Fibroblast of upper back skin (primary cell): ENCODE measurements at places on chromosomes 7 and 10.

- DNase-seq, result no peak
Observed at GRCh38 chr10:44385696-44386441, 972 bp upstream of the CXCL12 start.

DNA sequence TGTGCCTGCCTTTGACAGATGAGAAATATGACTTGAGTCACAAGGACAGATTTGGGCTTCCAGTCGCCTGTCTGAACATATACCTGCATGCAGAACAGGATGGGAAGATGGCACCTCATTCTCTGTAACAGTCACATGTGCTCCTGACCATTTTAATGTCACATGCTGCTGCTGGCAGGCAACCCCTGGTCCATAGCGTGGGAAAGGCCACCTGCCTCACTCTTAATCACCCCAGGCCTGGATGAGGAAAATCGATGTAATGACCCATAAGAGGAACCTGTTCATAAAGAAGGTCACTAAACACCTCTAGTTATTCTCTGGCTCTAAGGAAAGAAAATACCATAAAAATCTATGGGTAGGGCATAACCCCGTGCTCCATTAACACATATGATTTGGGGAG lies 110.2 kb downstream of the GFRA1 start:
- no peak for DNase-seq

DNA sequence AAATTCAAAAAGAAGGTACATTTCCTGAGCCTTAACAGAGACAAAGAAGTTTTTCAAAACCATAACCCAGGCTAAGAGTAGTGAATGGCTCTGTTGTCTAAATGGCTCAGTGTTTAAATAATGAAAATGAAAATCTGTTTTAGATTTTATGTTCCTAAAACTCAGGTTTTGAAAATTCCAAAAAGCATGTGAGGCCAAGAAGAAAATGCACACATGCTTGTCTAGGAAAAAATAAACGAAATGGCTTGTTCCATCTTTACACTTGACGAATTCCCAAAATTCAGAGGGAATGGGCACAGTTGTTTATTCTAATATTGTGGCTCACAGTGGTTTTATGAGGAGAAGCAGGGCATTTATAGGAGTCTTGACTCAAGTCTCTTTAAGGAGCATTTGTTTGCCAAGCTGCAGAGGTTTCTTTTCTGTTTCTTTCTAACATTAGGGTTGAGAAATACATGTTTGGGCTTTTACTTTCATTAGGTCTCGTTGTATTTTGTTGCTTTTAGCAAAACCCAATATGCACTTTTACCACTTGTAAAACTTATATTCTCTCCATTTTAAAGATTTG lies 527.6 kb upstream of the ANKRD30A start:
- no peak for DNase-seq

GRCh38 chr10:52986125-52986524 lies 213.5 kb upstream of the MBL2 start:
- no peak for DNase-seq

- DNase-seq, result no peak
Observed at GRCh38 chr7:92674379-92674778, 84.2 kb upstream of the FAM133B start.

DNA sequence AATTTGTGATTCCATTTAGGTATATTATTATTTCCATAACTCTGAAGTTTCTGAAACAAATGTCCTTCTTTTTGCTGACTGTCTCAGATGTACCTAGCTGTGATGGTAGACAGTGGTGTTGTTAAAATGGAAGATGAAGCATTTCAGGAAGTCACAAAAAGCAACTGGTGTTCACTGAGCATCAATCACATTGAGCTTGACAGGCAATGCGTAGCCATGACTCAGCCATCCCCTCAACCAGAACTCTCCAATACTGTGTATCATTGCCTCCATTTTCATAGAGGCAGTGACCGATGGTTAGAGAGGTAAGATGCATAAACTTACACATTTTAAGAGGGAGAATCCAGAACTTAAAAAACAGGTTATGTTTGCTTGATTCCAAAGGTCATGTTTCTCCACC lies 434.0 kb downstream of the INHBA start:
- peak; percentile 10 for DNase-seq

GRCh38 chr7:69966766-69967591 lies 368.7 kb downstream of the AUTS2 start:
- peak; percentile 34 for DNase-seq

- DNase-seq, result peak; percentile 29
Observed at GRCh38 chr7:30285536-30286284, 1.3 kb downstream of the ZNRF2 start.

DNA sequence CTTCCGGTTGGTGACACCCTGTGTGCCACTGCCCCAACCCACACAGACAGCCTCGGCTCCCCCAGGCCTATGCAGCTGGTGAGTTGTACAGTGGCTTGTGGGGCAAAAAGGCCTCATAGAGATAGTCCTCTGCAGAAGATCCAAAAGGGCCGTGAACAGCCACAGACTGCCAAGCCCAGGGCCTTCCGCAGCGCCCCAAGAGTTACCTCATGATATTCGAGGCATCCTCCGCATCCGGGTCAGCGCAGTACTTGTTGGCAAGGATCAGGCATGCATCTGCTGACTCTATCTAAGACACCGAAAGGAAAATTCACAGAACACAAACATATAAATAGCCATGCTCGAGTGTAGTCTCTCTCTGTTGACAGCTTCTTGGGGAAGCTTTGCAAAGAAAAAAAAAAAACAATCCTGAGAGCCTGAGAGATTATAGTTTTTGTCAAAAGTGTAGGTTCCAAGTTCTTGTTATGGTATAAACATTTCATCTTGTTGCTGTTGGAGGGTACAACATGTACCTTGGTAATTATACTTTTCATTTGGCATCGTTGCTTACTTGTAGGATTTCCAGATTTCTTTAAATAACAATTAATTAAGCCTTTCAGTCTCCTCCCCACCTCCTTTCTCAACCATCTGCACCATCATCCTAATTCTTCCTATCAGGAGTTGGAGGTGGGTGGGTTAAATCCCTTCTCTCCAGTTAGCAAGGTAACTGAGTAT lies 553.0 kb downstream of the KCNMA1 start:
- DNase-seq, result no peak

DNA sequence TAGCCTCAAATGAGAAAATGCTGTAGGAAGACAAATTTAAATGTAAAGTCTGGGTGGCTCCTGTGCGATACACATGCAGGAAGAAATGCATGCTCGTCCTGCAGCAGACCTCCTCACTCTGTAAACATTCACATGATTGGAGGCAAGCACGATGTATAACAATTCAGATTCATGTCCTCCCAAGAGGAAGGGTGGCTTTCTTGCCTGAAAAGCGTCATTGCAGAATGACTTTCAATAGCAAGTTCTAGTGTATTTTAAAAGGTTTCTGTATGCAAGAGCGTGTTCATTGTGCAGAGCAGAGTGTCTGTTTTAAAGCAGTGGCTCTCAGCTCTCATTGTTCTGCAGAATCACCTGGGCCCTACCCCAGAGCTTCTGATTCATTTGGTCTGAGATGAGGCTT lies 170.3 kb upstream of the CELF2 start:
- DNase-seq, result no peak

DNA sequence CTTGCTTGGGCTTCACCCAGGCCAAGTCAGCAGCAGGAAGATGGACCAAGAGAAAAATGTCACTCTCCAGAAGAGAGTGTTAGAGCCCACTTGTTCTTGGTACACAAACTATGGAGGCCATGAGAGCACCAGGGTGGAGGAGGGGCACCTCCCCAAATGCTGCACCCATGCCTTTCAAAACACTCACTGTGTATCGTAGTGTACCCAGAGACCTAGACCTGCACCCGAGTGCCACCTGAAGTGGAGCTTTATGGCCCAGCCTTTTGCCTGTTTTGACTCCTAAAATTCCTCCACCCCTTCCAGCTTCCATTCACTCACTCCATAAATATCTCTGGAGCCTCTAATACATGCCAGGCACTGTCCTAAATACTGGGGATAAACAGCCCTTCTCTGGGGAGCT lies 5.0 kb downstream of the SFTPD start:
- no peak for DNase-seq

DNA sequence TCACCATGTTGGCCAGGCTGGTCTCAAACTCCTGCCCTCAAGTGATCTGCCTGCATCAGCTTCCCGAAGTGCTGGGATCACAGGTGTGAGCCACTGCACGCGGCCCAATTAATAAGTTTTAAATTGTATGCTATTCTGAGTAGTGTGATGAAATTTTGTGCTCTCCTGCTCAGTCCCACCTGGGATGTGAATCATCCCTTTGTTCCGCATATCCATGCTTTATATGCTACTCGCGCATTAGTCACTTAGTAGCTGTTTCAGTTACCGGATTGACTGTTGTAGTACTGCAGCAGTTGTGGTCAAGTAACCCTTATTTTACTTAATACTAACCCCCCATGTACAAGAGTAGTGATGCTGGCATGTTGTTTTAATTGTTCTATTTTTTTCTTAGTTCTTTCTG lies 47.3 kb upstream of the OIT3 start:
- peak; percentile 70 for DNase-seq

DNA sequence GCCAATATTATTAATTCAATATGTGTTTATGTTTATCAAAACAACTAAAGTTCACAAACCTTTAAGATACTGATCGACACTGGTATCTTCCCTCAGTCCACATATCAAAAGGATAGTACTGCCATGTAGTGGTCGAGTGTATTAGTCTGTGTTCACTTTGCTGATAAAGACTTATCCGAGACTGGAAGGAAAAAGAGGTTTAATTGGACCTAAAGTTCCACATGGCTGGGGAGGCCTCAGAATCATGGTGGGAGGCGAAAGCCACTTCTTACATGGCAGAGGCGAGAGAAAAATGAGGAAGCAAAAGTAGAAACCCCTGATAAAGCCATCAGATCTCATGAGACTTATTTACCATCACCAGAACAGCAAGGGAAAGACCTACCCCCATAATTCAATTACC lies 325.4 kb upstream of the PHF14 start:
- DNase-seq, result no peak

- DNase-seq, result no peak
Observed at GRCh38 chr7:50151001-50151400, 58.0 kb upstream of the ZPBP start.

DNA sequence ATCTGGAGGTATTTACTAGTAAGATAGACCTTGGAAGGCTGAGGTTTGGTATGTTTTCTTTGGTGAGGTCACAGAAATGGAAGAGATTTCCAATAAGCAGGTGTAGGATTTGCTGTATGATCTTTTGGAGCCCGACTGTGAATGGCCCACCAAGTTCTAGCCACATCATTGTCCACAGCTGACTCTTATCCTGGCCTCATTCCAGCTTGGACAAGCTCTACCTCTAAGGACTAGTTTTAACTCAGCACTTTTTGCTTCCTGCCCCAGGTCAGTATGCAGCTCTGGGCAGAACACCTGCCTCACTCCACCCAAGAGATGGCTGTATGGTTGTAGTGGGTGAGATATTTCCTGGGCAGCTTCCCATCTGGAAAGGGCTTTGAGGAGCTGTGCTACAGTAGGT lies 6.1 kb upstream of the CPA4 start:
- DNase-seq, result no peak

DNA sequence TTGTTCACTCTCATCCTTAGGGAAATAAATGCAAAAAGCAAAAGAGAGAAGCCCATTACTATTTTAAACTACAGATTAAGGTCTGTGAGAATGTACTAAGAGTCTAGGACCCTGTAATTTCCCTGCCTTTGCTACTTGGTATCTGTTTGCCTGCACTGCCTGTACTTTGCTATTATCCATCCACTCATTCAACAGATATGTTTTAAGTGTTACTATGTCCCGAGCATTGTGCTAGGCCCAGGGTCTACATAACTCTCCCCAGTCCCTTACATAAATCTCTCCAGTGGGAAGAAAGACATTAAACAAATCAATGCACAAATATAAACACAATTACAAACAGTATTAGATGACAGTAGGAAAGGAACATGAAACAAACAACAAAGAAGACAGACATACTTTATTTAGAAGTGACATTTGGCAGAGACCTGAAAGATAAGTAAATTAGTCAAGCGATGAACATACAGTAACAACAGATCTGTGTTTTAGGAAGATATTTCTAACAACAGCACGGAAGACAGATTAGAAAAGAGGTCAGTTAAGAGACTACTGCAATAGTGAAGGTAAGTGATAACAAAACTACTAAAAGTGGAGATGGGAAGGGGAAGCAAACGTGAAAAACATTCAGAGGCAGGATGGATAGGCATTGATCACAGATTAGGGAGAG lies 30.0 kb downstream of the ZNF800 start:
- DNase-seq, result no peak

GRCh38 chr7:64630496-64630895 lies 35.4 kb upstream of the ZNF107 start:
- no peak for DNase-seq

GRCh38 chr7:158685693-158686092 lies 18.9 kb downstream of the NCAPG2 start:
- peak; percentile 73 for DNase-seq

DNA sequence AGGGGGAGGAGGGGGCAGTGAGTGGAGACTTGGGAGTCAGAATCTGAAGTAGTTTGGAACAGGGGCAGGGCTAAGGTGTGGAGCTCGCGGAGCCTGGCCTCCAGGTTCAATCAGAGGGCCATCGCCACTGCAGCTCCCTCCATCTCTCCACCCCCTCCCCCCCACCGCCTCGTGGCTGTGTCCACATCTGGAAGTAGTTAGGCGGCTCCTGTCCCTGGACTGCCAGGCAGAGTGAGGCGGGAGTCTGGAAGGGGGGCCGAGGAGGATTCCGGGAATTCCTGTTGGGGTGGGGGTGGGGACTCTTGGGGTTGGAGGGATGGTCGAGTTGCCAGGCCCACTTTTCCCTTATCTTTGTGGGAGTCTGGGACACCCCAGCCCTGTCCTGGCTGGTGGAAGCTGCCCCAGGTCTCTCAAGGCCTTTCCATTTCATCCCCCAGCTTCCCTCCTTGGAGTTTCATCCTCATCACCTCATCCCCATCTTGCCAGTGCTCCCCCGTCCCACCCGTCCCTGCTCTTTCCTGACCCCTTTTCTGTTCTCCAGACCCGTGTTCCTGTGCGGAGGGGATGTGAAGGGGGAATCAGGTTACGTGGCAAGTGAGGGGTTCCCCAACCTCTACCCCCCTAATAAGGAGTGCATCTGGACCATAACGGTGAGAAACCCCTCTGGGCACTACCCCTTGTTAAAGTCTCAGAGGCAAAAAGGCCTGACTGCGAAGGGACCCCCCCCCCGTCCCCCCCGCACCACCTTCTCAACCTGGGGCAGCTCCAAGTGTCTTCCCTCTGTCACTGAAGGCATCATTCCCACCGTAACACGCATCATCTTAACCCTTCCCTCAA lies 944 bp downstream of the PCOLCE start:
- peak; percentile 97 for DNase-seq

GRCh38 chr7:43569424-43569823 lies 13.5 kb upstream of the STK17A start:
- DNase-seq, result peak; percentile 72

DNA sequence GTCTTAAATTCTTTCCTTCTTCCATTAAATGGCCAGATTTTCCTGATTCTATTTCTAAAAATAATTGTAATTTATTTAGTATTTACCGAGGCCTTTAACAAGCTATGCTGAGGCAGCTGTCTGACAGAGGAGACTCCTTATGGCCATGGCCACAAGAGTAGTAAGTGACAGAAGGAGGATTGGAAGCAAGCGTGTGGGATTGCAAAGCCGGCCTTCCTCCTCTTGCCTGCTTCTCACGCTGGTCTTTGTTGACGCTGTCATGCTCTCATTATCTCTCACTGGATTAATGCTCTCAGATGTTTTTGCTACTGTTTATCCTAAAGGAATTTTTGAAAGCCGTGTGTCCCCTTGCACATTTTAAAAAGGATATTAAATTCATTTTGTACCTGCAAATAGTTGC lies 546.3 kb downstream of the SDK1 start:
- no peak for DNase-seq

GRCh38 chr10:73868655-73869195 lies 5.6 kb downstream of the CAMK2G start:
- DNase-seq, result no peak
